Foreskin keratinocyte (primary cell): ENCODE measurements at places on chromosomes 12 and 14. TPM values are rescaled to one million over a fixed set of nuclear protein-coding genes. Genes with fewer than 3 reads are reported as not detected.

The PLEK2 gene
- polyA plus RNA-seq = 333 and 495 TPM in 2 replicates

The IAPP gene
- polyA plus RNA-seq = not detected in 2 replicates

The CAND1 gene
- polyA plus RNA-seq = 28.3 and 34.9 TPM in 2 replicates

The AMHR2 gene
- polyA plus RNA-seq = not detected in 2 replicates

The GPRC5D gene
- not detected in 2 replicates for polyA plus RNA-seq

The APOF gene
- not detected in 2 replicates for polyA plus RNA-seq

The ADAM21 gene
- polyA plus RNA-seq = 0.18 TPM in 2 replicates

The OTOGL gene
- not detected in 2 replicates for polyA plus RNA-seq

The ABCB9 gene
- 5.8 and 6.3 TPM in 2 replicates for polyA plus RNA-seq

The GPD1 gene
- polyA plus RNA-seq = 0.09 and 0.17 TPM in 2 replicates

The PTHLH gene
- polyA plus RNA-seq = 215 and 270 TPM in 2 replicates

The GLI1 gene
- 3.2 and 4.4 TPM in 2 replicates for polyA plus RNA-seq

The CATSPERB gene
- 0.07 and 0.11 TPM in 2 replicates for polyA plus RNA-seq

The GAS2L3 gene
- 1.0 and 1.7 TPM in 2 replicates for polyA plus RNA-seq

The CCDC184 gene
- polyA plus RNA-seq = 0.58 and 1.6 TPM in 2 replicates

The DNAI7 gene
- 0.03 and 0.04 TPM in 2 replicates for polyA plus RNA-seq

The PIANP gene
- 0.20 and 0.38 TPM in 2 replicates for polyA plus RNA-seq

The RIC8B gene
- 3.0 and 4.4 TPM in 2 replicates for polyA plus RNA-seq

The SCN8A gene
- polyA plus RNA-seq = 0.16 and 0.49 TPM in 2 replicates

The ASCL1 gene
- polyA plus RNA-seq = not detected in 2 replicates
